Occipital lobe (tissue), 3 donors: ENCODE measurements at places on chromosomes 1 and 21. TPM values are rescaled to one million over a fixed set of nuclear protein-coding genes. Genes with fewer than 3 reads are reported as not detected.

The LCE3D gene
- not detected for total RNA-seq

The OLIG2 gene
- total RNA-seq: 23.9 TPM

The RGS7 gene
- total RNA-seq: 19.7 TPM

The HSPA6 gene
- 0.31 TPM for total RNA-seq

The RHEX gene
- not detected for total RNA-seq

The MORC3 gene
- total RNA-seq: 119 TPM

The LCA5L gene
- not detected for total RNA-seq
